GM23248 (cell line): ENCODE measurements at places on chromosomes 3 and 15. TPM values are rescaled to one million over a fixed set of nuclear protein-coding genes. Genes with fewer than 3 reads are reported as not detected.

GRCh38 chr15:93524432-93524831 lies 435.4 kb upstream of the RGMA start:
- no peak for DNase-seq

- DNase-seq: peak; percentile 50
Observed at GRCh38 chr3:81308306-81308705, 453.1 kb downstream of the GBE1 start.

DNA sequence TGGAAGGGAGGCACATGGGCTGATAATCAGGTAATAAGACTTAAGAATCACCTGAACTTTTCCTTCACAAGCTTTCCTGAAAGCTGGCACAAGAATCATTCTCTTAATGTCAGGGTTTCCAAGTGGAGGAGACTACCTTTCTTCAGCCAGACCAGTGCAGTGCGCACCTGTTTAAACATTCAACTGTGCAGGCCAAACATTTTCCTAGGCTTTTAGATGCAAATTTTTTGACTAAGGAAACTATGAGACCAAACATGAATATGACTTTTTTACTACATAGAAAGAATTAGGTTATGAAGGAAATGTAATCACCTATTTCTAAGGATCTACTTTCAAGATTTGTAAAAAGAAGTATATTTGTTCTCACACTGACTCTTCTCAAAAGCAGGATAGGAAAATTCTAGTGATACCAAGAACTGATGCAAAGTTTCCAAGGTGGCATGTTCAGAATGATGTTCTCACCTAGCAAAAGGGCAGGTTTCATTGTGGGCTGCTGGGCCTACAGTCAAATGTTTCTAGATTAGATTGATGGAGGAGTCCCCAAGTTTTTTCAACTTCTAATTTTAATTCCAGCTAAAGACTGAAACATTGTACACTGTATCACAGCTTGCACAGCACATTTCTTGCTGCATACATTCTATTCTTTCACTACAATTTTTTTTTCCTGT lies 339.1 kb downstream of the TIGIT start:
- DNase-seq: no peak

GRCh38 chr3:174253196-174253823 lies 605.8 kb upstream of the NAALADL2 start:
- DNase-seq: no peak

DNA sequence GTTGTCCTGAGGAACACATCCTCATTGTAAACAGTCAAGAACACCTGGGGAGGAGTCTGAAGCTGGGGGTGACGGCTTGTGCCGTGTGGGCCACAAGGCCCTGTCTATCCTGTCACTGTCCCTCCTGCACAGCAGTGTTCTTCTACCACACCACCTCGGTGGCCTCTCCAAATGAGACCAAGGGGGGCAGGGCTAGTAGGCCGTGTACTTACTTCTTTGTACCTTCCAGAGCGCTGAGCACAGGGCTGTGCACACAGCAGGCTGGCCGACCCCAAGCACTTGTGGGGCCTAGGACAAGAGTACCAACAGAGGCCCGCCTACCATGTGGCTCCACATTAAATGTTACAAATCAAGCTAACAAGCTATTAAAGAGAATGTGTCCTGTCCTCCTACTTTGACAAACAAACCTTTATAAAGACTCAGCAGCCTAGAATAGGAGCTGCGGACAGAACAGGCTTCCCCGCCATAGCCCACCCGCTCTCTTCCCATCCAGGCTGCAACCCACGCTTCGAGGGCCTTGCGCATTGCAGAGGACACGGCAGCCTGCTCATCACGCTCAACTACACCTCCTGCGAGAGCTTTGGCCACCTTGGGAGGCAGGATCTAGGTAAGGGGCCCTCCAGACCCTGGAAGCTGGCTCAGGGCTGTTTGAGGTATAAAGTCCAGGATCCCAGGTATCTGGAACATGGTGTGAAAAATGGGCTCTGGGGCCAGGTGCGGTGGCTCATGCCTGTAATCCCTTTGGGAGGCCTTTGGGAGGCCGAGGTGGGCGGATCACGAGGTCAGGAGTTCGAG lies 30.5 kb downstream of the MELTF start:
- no peak for DNase-seq

DNA sequence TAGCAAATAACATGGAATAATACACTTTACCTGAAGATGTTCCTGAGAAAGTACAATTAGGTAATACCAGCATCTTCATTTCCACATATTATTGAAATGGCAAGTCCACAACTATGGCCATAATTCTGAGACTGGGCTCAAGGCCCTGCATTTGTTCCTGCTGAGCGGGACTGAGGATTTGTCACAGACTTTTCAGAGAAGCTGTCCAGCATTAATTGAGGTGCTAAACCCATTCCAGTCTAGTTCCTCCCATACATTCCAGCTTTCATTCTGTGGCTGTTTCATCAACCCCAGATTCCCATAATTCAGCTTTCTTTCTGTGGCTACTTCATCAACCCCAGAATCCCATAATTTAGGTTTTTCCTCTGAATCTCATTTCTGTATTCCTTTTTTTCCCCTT lies 293.4 kb upstream of the GBE1 start:
- DNase-seq: no peak

DNA sequence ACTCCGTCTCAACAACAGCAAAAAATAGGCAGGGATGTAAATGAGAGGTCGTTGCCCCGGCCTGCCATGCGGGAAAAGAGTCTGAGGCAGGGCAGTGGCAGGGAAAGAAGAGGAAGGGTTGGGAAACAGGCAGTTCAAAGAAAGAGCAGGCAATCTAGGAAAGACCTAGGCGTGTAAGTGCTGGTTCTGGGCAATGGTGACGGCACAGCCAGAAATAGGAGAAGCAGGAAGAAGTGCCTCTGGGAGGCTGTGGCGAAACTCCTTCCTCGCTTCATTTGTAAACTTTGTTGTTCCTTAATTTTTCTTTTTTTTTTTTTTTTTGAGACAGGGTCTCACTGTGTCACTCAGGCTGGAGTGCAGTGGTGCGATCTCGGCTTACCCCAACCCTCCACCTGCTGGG lies 4.3 kb downstream of the SLC51A start:
- DNase-seq: no peak

DNA sequence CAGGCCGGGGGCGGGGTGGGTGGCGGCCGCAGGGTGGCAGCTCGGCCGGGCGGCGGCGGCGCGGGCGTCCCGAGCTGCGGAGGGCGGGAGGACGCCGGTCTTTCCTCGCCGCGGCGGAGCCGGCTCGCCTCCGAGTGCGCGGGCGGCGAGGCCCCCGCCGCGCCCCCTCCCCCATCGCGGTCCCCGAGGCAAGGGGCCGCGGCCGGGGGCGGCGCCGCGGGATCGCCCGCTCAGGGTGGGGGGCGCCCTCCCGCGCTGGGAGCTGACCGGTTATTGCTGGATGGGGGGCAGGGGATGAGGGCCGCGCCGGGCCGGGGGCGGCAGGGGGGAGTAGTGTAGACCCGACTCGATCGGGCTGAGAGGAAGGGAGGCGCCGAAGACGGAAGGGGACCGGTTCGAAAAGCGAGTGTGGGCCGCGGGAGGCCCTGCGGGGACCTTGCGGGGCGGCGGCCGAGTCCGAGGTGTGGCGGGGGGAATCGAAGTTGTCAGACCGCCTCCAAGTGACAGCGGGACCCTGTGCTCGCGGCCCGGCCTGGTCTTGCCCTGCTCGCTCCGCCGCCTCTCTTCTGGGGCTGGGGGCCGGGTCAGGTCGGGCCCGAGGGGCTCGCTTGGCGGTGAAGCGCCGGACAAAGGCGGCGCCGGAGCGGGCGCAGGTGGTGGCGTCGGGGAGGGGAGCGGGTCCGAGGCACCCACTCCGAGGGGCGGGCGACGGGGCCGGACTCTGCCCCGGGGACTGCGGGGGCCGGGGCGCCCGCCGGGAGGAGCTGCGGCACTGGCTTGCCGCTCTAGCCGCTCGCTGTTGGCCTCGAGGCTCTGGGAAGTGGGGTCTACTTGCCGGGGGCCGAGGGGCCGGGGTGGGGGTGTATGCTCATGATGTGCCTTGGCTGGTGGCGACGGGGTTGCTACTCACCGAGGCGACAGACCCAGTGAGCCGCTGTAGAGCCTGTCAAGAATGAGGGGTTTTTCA lies 1.1 kb downstream of the BAHD1 start:
- peak; percentile 44 for DNase-seq

- DNase-seq: no peak
Observed at GRCh38 chr15:99721104-99721778, 12.0 kb downstream of the LYSMD4 start.

DNA sequence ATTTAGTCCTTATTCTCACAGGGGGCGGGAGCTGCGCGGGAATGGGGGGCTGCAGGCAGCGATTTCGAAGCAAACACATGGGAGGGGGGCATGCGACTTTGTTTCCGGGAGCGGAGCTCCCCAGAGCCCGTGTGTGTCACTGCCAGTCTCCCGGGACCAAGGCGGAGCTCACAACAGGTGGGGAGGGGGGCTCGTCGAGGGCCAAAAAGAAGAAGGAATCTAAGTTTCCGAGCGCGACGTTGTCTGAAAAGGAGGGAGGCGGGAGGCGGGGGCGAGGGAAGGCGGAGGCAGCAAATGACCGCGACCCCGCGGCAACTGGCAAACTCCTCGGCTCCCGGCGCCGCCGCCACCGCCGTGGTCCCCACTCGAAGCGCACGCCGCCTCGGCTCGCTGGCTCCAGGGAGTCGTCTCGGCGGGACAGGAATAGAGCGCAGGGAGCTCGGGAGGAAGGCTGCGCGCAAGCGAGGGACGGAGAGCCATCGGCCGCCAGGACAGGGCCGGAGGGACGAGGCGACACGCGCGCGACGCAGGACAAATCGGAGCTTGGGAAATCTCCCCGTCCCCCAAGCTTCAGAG lies 1.4 kb downstream of the FOXP1 start:
- peak; percentile 71 for DNase-seq

DNA sequence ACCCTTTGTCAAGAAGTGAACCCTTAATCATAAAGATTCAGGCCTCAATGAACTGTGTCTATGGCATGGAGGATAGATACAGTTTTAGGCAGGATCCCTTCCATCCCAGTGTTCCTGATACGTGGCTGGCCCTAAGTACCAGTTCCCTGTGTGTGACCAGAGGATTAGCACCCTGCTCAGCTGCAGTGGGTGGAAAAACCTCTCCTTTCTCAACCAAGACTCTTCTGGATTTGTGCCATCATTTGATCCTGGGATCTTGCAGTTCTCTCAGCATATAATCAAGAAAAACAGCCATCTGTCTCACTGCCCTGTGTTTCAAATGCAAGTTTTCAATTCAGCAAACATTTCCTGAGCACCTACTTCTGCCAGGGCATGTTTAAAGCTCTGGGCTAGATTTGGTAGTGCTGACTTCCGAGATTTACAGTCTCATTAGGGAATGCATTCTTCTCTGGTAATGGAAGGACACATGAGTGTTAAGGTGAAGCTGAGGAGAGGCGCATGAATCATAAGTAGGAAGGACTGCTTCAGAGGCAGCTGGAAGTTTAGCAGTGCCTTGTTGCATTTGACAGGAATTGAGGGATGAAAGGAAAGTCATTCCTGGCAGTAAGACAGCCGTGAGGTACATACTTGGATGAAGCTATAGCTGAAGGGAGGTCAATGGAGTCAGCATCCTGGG lies 388.3 kb downstream of the MFSD1 start:
- peak; percentile 77 for DNase-seq

DNA sequence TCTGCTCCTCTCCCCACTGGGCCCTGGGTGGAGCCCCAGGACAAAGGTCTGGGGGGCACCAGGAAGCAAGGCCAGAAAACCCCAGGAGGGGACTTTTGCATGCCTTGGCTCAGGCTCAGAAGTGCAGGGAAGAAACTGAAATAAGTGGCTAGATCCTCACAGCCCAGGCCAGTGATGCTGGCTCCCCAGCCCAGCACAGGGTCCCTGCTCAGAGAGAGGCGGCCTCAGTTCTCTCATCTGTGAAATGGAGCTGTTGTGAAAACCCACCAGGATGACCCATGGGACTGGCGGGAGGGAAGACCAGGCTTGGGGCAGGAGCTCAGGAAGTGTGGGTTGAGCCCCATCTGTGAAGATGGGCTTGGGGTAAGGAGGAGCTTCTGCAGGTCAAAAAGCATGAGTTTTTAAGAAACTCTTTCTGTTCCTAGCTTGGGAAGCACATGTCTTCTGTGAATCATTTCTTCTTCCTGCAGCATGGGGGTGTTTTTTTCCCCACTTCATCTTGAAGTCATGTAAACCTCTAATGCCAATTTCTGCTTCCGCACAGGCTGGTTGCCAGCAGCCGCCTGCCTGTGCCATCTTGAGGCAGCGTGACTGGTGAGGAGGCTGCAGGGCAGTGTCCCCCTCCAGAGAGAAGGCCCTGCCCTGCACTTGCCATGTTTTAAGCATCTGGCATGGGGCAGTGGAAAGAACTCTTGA lies 118.6 kb downstream of the SMAD6 start:
- DNase-seq: peak; percentile 34

DNA sequence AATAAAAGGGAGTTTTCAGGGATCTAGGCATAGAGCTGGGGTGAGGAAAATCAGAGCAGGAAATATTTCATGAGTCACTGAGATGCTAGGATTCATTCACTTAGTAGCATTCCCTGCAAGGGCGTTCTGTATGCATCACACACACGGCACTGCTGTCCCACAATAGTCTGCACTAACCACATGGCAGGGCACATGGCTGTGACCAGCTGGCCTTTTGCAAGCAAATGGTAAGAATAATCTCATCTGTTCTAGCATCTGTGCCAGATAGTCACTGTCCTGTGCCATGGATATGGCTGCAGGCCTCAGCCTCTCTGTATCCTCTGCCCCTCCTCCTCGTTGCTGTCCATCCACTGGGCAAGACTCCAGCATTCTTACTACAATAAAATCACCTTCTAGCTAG lies 37.8 kb downstream of the BOC start:
- peak; percentile 96 for DNase-seq

GRCh38 chr3:49553324-49553691 lies 969 bp upstream of the BSN start:
- peak; percentile 72 for DNase-seq

DNA sequence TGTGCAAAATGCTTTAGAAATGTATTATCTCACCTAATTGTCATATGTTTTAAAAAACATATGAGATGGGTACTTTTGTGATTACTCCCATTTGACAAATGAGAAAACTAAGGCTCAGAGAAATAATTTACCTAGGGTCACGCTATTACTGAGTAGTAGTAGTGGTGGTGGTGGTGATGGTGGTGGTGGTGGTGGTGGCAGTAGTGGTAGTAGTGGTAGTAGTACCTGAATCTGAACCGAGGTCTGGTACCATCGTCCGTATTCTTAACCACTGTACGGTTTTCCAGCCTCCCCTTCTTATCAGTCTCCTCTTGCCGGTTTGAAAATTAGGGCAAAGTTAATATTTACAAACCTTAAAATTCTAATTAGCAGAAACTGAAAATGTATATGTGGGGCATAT lies 102.4 kb downstream of the KLHL25 start:
- no peak for DNase-seq

DNA sequence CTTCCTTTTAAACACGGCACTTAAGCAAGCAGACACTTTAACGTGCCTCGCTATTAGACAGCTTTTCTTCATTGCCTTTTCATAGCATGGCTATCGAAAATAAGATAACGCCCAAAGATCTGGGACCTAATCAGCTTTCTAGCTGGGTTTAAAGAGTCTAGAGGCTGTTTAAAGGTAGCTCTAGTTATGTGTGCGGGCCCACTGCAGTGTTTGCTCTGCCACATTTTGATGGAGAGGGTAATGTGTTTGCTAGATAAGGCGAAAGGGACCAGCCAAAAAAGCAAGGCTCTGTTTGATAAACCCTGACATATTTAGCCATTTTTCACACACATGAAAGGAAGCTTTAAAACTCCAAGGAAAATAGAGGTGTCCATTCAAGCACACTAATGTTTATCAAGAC lies 91.6 kb downstream of the NR2F2 start:
- no peak for DNase-seq

The WNT7A gene
- total RNA-seq: not detected in 2 replicates

The GNAT1 gene
- not detected in 2 replicates for total RNA-seq

The TXNRD3 gene
- 15.9 and 16.2 TPM in 2 replicates for total RNA-seq

The KLHL40 gene
- total RNA-seq: not detected in 2 replicates
